ENCODE measurements at places on chromosomes 2 and 18.

- DNase-seq: no peak
Observed at GRCh38 chr2:120476141-120476540, 130.2 kb downstream of the INHBB start.

GRCh38 chr2:232860593-232861241 lies 9.3 kb upstream of the SNORC start:
- DNase-seq: no peak

DNA sequence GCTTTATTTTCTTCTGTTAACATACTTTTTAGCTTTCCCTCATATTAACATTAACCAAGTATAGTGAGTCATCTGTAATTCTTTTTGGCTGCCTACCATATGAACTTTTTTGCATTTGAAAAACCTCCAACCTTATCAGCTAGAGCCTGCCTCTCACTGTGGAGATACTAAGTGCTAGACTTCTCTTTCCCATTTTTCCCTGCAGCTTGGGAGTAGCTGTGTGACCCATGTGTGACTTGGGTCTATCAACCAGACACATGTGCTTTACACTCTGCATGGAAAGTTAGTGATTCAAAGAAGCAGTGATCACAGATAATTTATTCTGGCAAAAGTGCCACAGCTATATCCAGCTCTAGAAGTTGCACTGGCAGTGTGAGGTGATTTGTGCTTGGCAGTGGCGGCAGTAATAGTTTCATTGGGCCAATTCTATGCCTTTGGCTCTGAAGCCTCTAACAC lies 36.3 kb downstream of the PREPL start:
- DNase-seq: no peak

DNA sequence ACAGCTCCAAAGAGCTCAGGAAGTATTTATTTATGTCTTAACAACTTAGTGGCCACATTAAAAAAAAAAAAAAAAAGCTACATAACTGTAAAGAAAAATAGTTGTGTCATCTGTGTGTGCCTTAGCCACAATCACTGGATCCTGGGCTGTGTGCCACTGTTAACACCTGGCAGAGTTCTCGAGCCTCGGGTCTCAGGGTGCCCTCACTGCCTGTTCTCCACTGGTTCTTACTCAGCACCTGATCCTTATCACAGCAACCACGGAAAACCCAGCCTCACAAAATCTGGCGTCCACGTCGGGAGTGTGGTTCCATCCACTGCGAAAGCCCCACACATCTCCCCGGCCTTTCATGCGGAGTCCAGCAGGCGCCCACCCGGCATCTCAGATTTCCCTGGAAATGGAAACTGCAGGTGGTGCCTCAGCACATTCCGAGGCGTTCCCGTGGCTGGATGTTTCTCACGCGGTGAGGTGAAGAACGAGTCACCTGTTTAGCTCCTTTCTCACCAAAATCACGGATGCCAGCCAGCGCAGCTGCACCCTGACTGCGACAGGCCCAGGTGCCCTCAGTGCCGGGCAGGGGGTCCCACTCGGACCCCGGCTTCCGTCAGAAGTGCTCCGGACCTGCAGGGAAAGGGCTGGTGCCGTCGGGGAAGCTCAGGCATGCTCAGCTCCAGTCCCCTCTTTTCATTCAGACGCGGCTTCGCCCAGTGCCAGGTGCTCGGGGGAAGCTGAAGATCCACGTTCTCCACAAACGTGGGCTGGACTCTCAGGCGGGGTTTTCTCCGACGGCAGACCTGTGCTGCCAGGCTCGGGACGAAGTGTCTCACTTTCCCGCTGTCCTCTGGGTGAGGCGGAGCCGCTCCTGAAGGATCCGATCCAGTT lies 198.7 kb upstream of the SALL3 start:
- DNase-seq: no peak

- DNase-seq: no peak
Observed at GRCh38 chr2:151243468-151243867, 18.2 kb downstream of the RBM43 start.

- no peak for DNase-seq
Observed at GRCh38 chr18:316393-316792, 48.5 kb upstream of the THOC1 start.

DNA sequence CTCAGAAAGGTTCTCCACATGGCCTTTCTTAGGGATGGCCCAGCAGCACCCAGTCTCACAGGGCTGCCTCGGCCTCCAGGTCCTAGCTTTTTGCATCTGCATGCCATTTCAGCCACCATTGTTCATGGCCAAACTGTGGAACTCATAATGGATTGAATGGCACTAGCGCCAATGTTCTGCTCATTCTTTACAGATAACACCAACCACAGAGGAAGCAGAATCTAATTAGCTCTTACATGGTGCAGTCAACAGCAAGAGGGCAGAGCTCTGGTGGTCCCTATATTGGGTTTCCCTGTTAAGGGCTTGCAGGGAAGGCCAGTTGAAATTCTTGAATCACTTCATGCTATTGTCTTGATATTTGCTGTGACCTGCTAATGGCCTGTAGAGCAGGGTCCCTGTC lies 45.6 kb downstream of the ARL4C start:
- no peak for DNase-seq

DNA sequence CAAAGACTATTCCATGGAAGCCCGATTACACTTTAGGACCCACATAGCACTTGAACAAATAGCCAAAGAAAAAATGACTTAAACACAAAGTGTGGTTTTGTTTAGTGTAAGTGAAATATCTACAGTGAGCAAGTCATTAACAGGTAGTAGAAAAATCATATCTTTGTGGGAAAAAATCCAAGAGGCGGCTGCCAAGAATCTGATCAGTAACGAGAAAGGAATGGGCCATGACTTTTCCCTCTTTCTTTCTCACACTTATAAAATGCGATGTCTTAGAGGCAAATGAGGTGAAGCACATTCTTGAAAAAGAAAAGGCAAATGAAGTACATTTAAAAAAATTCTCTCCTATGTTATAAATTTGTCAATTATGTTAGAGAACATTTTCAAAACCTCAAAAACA lies 12.9 kb upstream of the GEMIN6 start:
- no peak for DNase-seq

- no peak for DNase-seq
Observed at GRCh38 chr2:144194326-144195071, 325.4 kb downstream of the ZEB2 start.

DNA sequence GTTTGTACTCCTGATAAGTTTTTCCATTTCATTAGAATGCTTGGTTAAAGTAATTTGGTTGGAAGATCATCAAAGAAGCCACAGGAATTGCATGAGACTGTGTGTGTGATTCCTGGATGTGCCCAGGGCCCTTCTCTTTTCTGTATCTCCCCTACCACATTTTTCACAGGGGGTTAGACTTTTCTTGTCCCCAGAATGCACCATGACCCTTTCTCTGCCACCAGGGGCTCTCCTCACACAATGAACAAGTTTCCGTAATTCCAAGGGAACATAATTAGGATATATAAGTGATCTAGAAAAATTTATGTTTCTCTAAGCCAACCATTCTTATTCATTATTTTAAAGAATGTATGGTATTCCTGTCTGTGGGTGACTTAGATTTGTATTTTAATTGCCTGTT lies 291.8 kb downstream of the NEDD4L start:
- DNase-seq: no peak

- no peak for DNase-seq
Observed at GRCh38 chr2:221415789-221416188, 156.3 kb downstream of the EPHA4 start.

DNA sequence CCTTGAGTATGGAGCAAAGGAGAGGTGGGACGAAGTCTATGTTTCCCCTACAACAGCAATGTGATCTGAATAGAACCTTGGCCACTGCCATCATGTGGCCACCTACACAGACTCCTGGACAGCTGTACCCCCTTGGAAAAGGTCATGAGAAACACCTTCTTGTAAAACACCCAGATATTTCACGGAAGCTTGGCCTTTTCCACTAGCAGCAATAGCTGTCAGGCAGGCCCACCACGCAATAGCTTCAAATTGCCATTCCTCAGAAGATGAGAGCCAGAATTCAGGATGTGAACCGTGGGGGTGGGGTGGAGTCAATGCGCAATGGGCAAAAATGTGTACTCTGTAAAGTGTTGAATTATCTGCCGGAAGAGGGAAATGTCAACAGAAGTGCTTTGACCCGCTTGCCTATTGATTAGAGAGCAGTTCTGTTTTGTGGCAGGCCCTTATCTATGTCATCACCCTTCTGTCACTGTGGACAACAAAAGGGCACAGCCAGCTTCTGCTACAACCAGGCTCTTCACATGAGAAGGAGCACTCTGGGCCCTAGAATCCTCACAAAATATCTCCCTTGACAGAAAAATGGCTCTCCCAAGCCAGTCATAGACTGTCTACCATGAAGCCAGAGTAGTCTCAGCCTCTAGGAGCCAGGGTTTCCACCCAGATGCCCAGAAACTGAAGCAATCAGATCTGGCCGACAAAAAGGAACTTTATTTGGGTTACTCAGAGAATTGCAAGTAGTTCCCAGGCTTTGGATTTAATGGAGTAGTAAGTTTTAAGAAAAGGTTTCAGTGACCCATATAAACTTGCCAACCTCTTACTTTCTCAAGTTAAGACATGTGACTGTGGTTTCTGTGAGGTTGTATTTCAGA lies 9.5 kb downstream of the INPP1 start:
- DNase-seq: no peak

DNA sequence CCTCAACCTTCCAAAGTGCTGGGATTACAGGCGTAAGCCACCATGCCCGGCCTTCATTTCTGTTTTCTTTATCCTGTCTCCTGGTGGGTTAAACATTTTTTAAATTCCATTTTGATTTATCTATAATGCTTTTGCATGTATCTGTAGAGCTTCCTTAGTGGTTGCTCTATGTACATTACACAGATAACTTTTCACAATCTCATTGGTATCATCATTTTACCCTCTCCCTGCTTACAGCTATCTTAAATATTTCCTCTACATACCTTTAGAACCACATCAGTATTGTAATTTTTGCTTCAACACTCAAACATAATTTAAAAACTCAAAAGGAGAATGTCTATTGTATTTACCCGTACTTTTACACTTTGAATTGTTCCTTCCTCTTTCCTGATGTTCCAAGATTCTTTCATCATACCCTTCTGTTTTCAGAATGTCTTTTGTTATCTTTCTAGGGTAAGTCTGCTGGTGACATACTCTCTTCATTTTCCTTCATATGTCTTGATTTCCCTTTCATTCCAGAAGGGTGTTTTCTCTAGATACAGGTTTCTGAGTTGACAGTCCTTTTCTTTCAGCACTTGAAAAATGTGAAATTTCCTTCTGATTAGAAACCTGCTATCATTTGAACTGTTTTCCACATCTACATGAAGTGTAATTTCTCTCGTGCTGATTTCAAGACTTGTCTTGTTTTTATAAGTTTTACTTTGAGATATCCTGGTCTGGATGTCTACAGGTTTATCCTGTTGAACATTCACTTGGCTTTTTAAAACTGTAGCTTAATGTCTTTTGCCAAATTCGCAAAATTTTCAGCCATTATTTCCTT lies 21.9 kb downstream of the PPP3R1 start:
- no peak for DNase-seq

- DNase-seq: peak; percentile 90
Observed at GRCh38 chr2:239264838-239265651, 135.8 kb downstream of the HDAC4 start.

DNA sequence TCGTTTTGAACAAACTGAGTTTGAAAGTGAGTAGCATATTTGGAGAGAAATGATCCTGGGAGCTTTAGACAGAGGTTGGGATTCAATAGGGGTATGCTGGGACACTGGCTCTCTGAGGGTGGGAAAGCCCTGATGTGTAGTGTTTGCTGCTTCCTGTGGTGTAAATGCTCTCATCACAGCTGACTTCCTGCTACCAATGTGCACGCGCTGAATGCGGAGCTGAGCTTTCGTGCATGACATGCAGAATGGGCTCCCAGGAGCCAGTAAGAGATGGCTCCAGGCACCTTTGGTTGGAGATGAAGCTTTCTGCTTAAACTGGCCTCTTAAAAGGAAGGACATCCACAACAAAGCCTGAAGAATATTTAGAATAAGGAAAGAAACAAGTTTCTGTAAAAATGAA lies 224.1 kb upstream of the CCDC150 start:
- peak; percentile 5 for DNase-seq

- no peak for DNase-seq
Observed at GRCh38 chr2:37585295-37585908, 86.0 kb downstream of the CDC42EP3 start.

GRCh38 chr2:228828397-228828796 lies 442.7 kb downstream of the PID1 start:
- DNase-seq: no peak

- DNase-seq: no peak
Observed at GRCh38 chr2:94986392-94986963, 39.0 kb upstream of the MAL start.

DNA sequence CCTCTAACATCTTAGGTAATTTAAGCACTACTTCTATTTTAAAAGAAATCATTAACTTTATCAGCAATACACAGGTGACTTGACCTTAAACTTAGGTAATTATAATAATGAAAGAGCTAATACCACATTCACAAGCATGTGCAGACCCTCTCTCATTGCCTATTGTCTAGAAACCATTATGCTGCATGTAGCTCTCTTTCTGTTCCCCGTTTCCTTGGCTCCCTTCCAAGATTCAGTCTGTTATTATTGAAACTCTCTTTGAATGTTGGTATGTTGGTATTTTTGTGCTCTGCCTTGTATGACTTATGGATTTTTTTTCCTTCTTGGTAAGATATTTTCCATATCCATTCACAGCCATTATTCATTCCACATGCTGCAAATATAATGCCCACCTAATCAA lies 201.2 kb downstream of the CDCA7 start:
- DNase-seq: no peak

DNA sequence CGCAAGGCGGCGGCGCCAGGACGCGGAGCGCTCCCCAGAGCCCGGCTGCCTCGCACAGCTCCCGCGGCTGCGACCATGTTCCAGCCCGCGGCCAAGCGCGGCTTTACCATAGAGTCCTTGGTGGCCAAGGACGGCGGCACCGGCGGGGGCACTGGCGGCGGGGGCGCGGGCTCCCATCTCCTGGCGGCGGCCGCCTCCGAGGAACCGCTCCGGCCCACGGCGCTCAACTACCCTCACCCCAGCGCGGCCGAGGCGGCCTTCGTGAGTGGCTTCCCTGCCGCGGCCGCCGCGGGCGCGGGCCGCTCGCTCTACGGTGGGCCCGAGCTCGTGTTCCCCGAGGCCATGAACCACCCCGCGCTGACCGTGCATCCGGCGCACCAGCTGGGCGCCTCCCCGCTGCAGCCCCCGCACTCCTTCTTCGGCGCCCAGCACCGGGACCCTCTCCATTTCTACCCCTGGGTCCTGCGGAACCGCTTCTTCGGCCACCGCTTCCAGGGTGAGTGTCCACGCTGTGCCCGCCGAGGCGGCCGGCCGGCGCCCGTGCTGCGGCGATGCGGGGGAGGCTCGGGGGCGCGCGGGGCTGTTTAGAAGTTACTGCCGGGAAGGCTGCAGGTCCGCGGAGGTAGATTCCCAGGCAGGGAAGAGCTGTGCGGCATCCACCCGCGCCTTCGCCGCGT lies 696 bp downstream of the EMX1 start:
- no peak for DNase-seq

- DNase-seq: no peak
Observed at GRCh38 chr2:114005110-114005783, 115.4 kb downstream of the ACTR3 start.

- DNase-seq: no peak
Observed at GRCh38 chr2:152222975-152223637, 47.5 kb upstream of the STAM2 start.

DNA sequence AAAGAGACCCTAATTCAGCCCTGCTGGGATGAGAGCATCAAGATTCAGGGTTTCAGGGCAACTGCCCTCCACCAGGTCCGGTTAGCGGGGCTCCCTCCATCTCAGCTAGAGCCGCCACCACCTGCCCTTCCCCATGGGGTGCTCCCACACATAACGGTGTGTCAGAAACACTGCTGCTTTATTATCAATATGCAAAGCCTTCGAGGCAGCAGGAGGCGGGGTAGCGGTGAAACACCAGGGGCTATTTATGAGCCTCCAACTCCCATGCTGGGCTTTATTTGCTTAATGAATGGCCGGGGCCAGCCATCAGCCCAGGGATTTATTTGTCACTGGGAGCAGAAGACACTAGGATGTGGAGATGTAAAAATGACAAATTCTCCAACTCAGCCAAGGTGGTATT lies 109.8 kb downstream of the GALNT14 start:
- DNase-seq: no peak
